CD4-positive, alpha-beta T cell treated with Interleukin-17A for 1 hour (primary cell): ENCODE measurements at places on chromosomes 16 and 17.

DNA sequence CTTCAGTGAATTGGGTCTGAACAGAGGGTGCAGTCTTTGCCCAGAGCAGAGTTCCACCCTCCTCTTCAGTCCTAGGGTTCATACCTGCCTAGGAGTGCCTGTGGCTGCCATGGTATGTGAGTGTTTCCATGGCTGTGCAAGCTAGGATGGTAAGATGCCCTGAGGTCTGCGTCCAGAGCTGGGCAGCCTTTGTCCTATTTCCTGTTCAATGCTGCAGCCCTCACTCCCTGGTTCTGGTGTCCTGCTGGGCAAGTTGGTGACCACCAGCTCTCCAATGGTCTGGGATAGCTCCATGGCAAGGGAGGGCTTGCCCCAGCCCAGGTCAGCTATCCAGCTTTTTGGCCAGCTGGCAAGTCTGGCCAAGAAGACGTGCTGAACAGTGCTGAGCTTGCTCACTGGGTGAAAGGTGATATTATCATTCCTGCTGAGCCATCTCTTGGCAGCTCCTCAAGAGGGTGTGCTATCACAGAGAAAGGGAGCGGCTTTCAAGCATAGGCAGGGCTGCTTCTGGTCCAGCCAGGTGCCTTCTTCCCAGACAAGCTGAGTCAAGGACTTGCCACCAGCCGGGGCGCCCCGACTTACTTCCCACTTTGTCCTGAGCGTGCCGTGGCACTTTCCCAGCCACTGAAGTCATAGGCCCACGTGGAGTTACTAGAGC lies 13.0 kb upstream of the NFATC3 start:
- no peak for DNase-seq

DNA sequence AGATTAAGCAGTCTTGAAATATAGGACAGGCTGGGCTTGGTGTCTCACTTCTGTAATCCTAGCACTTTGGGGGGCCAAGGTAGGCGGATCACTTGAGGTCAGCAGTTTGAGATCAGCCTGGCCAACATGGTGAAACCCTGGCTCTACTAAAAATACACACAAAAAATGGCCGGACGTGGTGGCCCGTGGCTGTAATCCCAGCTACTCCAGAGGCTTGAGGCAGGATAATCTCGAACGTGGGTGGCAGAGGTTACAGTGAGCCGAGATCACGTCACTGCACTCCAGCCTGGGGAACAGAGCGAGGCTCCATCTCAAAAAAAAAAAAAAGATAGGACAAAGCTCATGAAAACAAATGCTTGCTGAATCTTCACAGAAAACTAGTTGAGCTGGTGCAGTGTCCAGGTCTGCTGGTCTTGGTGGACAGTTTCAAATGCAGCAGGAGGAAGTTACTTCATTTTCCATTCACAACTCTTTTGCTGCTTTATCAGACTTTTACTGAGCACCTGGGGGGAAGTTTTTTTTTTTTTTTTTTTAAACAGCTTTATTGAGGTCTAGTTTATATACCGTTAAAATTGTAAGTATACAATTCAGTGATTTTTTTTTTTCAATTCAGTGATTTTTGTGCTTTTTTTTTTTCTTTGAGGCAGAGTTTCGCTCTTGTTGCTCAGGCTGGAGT lies 45.2 kb downstream of the SNX29 start:
- no peak for DNase-seq

DNA sequence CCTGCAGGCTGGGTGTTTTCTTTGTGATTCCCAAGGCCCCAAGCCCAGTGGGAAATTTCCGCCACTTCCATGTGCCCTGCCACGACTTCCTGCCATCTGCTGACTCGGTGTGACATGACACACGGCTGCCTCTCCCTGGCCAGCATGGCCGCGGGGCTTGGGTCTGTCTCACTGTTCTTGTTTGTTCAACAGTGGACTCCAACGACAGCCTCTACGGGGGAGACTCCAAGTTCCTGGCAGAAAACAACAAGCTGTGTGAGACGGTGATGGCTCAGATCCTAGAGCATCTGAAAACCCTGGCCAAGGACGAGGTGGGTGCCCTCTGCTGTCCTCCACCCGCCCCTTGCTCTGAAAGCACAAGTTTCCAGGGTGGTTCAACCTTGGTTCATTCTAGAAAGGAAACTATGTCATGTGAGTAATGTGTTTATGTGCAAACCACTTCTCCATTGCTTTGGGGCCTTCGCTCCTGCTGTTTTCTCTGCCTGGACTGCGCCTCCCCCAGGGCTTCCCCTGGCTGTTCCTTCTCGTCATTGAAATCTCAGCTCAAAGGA lies 26.8 kb downstream of the KNOP1 start:
- DNase-seq = no peak

GRCh38 chr17:81923302-81924260 lies 4.0 kb downstream of the MAFG start:
- no peak for DNase-seq

- DNase-seq = no peak
Observed at GRCh38 chr17:78101112-78101511, 27.4 kb downstream of the TMC6 start.

GRCh38 chr16:18827890-18828289 lies 26.5 kb upstream of the ARL6IP1 start:
- DNase-seq = no peak

- DNase-seq = no peak
Observed at GRCh38 chr16:29320274-29320999, 86.1 kb downstream of the NPIPB11 start.

DNA sequence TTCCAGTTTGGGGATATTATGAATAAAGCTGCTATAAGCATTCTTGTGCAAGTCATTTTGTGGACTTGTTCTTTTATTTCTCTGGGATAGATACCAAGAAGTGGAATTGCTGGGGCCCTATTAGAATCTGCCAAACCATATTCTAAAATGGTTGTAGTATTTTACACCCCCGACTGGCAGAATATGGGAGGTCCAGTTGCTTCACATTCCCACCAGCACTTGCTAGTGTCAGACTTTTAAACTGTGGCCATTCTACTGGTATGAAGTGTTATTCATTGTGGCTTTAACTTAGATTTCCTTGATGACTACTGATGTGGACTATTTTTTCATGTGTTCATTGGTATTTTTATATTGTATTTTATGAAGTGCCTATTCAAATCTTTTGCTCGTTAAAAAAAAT lies 18.1 kb upstream of the NUP93 start:
- no peak for DNase-seq

DNA sequence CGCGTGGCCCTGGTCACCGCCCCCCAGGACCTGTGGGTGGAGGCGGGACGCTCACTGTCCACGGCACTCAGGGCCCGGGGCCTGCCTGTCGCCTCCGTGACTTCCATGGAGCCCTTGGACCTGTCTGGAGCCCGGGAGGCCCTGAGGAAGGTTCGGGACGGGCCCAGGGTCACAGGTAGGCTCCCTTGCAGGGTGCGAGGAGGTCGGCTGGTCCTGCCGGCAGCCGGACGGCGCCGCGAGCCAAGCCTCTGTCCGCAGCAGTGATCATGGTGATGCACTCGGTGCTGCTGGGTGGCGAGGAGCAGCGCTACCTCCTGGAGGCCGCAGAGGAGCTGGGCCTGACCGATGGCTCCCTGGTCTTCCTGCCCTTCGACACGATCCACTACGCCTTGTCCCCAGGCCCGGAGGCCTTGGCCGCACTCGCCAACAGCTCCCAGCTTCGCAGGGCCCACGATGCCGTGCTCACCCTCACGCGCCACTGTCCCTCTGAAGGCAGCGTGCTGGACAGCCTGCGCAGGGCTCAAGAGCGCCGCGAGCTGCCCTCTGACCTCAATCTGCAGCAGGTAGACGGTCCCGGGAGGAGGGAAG lies 1.3 kb downstream of the GUCY2D start:
- no peak for DNase-seq

GRCh38 chr17:4808378-4808767 lies 1.4 kb downstream of the PLD2 start:
- no peak for DNase-seq

DNA sequence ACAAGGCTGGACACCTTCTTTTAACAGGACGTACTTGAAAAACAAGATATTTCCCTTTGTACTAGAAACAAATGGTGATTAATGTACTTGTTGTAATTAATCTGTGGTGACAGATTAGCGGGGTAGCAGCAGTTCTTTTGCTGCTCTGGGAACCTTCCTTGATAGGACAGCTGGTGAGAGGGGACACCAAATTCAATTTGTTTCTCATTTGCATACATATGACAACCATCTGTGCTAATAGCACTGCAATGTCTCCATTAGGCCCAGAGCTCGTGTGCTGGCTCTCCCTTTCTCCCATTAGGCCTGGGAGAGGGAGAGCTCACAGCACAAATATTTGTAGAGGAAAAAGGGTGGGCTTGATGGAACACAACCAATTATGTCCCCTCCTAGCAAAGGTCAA lies 221.0 kb upstream of the HS3ST3A1 start:
- no peak for DNase-seq

DNA sequence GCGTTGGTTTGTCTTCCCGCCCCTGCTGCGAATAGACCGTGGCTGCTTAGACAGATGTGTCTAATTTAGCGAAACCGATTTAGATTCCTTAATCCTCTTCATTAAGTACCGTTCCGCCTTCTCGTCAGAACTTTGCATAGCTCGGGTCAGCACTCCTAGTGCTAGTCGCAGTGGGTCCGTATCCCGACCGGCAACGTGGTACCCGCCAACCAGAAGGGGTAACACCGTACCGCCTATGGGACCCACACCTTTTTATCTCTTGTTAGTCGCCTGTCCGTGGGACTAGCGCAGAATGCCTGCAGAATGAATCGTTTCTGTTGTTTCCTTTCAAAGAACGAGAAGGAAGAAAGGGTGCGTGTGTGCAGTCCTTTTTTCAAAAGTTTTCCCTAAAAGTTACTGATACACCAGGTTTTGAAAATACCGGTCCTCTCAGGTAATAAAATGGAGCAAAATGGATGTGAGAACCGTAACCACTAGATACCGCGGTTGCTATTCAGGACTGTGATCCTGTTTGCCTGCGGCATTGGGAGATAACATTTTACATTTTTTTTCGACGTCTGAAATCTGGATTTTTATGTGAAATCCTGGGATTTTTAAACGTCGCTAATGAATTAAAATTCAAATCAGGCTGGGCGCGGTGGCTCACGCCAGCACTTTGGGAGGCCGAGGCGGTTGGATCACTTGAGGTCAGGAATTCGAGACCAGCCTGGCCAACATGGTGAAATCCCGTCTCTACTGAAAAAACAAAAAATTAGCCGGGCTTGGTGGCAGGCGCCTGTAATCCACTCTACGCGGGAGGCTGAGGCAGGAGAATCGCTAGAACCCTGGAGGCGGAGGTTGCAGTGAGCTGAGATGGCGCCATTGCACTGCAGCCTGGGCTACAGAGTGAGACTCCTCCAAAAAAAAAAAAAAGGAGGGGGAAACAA lies 998 bp upstream of the SRSF1 start:
- DNase-seq = no peak

DNA sequence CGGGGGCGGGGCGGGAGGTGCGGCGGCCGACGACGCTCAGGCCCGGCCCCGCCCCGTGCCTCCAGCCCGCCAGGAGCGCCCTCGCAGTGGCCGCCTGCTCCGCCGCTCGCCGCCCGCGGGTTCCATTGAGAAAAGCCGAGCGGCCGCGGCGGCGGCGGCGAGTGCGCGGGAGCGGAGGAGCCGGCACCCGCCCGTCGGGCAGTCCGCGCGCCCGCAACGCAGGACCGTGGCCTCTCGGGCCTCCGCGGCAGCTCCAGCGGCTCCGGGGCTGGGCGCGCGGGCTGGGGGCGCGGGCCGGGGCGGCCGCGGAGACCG lies at the start of gene ZFPM1:
Gene ZFPM1 (plus strand): TSS at position 64 of the 315 bp plus-strand sequence. CDS start 359 bp downstream, outside the sequence.
- DNase-seq = no peak

- DNase-seq = no peak
Observed at GRCh38 chr17:50614471-50615051, 20.1 kb upstream of the ABCC3 start.

- no peak for DNase-seq
Observed at GRCh38 chr16:17382949-17383863, 87.6 kb downstream of the XYLT1 start.

- no peak for DNase-seq
Observed at GRCh38 chr17:3471599-3471998, at the start of gene SPATA22. SPATA22 (minus strand) TSS chr17:3471819; CDS start chr17:3469325, 2,494 bp downstream.

GRCh38 chr16:47017636-47018035 lies 44.2 kb upstream of the DNAJA2 start:
- no peak for DNase-seq

- no peak for DNase-seq
Observed at GRCh38 chr17:54956791-54957190, 11.7 kb downstream of the COX11 start.

DNA sequence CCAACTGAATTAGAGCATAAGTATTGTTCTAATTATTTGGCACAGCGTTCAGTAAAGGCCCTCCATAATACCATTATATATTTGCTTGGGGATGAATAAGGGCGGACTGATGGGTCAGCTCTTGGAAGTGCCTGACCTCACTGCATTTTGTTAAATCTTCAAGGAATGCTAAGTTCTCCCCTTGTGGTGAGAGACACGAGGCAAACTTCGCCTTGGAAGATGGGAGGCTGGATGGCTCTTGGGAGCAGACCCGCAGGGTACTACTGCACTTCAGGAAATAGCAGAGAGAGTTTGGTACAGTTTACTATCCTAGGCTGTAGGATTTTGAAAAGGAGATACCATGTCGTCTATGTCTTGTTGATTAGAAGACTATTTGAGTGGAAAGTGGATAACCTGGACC lies 87.0 kb upstream of the RPRML start:
- DNase-seq = no peak

- DNase-seq = no peak
Observed at GRCh38 chr17:32970281-32970680, 21.4 kb upstream of the SPACA3 start.
